Ovary (tissue), 10 donors: ENCODE measurements at places on chromosomes 5 and 9.

GRCh38 chr5:133683646-133684596 lies 71.6 kb upstream of the FSTL4 start:
- DNase-seq = no peak

GRCh38 chr9:130996676-130997394 lies 12.1 kb upstream of the LAMC3 start:
- no peak for DNase-seq

DNA sequence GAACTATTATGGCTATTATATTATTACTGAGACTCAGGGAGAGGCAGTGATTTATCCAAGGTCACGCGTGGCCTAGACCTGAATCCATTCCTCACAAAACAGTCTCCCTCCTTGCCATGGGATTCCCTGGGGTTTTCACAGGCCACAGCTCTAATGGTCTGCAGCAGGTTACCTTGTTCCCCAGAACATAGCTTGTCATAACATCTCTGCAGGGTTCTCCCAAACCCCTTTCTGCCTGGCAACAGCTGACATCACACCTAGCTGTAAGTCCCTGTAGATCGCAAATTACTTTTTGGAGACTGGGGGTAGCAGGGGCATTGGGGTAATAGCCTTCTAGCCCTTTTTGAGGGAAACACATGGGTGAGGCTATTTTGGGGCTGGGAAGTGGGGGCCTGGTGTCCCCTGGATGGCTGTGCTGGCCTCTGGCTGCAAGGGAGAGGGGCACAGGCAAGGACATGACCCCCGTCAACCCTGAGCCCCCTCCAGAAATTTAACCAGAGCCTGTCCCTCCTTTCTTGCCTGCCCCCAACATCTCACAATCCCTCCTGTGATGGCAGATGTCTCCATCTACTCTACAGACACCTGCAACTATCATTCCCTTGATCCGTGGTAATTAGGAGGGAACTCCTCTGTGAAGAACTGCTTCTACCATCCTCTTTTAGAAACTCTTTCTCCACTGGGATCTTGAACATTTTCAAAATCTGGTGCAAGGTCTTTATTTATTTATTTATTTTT lies 1.3 kb downstream of the CD74 start:
- DNase-seq = no peak

GRCh38 chr9:134058716-134059115 lies 9.1 kb downstream of the BRD3 start:
- peak; percentile 29 for DNase-seq

GRCh38 chr5:170523142-170523551 lies 19.3 kb downstream of the KCNIP1 start:
- no peak for DNase-seq

GRCh38 chr9:70525519-70525918 lies 111.1 kb upstream of the KLF9 start:
- DNase-seq = no peak

- no peak for DNase-seq
Measured at GRCh38 chr9:18338042-18338441, 135.9 kb upstream of the ADAMTSL1 start.

DNA sequence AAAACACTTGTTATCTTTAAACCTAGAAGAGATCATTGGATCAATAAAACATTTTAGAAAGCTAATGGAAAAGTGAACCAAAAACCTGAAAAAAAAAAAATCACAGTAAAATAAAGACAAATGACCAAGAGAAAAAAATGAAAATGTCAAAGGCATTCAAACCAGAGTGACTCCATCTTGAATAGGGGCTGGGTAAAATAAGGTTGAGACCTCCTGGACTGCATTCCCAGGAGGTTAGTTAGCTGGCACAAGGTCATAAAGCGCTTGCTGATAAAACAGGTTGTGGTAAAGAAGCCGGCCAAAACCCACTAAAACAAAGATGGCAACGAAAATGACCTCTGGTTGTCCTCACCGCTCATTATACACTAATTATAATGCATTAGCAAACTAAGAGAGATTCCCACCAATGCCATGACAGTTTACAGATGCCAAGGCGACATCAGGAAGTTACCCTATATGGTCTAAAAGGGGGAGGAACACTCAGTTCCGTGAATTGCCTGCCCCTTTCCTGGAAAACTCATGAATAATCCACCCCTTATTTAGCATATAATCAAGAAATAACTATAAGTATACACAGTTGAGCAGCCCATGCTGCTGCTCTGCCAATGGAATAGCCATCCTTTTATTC lies 116.7 kb upstream of the NEK6 start:
- DNase-seq = no peak

GRCh38 chr9:132989014-132989310 lies 10.5 kb downstream of the GFI1B start:
- no peak for DNase-seq

GRCh38 chr9:108911820-108912219 lies 22.1 kb downstream of the ELP1 start:
- DNase-seq = no peak

DNA sequence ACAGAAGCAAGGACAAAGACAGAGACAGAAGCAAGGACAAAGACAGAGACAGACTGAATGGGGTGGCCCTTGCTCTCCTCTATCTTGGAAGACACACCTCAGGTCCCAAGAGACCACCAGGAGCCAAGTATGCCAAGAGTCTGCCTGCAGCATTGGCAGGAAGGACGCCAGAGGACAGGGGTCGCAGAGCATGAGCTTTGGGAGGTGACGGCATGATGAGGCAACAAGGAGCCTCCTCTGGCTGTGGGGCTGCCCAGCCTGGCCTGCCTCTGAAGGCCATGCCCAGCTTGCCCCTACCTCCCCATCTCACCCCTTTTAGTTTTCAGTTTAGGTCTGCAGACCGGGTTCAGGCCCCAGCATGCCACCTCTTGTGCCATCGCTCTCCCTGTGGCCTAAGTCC lies 17.6 kb downstream of the PDGFRB start:
- DNase-seq = peak; percentile 57

DNA sequence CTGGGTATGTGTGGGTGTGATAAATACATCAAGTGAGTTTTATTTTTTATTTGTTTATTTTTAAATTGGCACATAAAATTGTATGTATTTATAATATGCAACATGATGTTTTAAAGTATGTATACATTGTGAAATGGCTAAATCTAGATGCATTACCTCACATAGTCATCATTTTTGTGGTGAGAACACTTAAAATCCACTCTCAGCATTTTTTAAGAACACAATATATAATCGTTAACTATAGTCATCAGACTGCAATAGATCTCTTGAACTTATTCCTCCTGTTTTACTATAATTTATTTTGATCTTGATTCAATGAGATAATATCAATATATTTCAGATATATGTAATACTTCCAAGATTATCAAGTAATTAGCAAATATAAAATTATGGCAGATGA lies 93.9 kb upstream of the ALDH1A1 start:
- DNase-seq = no peak

GRCh38 chr5:104650313-104651055 lies 1087.9 kb upstream of the NUDT12 start:
- DNase-seq = no peak

DNA sequence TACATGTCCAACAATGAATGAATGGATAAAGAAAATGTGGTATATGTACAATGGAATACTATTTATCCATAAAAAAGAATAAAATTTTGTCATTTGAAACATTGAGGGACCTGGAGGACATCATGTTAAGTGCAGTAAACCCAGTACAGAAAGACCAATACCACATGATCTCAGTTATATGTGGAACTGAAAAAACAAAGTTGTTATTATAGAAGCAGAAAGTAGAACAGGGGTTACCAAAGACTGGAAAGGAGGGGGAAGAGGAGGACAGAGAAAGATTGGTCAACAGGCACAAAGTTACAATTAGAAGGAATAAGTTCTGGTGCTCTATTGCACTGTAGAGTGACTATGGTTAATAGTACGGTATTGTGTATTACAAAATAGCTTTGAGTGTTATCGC lies 233.8 kb downstream of the SEMA6A start:
- no peak for DNase-seq

GRCh38 chr5:177169271-177169670 lies 35.7 kb downstream of the NSD1 start:
- DNase-seq = no peak

GRCh38 chr5:115657881-115658233 lies 32.0 kb upstream of the TMED7 start:
- DNase-seq = no peak

DNA sequence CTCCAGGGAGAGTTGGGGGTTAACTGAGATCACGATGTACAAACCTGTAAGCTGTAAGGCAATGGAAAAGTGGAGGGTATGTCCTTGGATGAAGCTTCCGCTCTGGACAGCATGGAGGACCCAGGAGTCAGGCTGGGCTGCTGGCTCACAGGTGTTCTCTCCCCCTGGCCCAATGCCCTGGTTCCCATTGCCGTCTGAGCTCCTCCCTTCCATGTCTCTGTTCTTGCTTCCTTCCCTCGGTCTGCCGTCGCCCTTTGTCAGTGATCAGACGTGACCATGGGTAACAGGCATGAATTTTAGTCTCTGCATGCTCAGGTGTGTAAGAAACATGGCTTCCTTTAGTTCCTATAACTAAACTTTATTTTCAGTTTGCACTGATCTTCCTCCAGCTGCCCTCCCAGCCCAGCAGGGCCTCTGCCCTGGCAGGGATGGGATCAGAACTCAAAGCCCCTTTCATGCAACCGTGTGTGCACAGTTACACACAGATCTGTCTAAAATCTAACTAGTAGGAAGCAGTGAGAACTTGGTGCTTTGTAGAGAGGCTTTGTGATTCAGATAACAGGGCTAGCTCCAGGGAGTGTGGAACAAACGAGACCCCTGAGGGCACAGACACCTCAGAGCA lies 51.7 kb upstream of the KCNMB1 start:
- DNase-seq = no peak
